Right atrium auricular region (tissue), 2 donors: ENCODE measurements at places on chromosomes 6 and 20. TPM values are rescaled to one million over a fixed set of nuclear protein-coding genes. Genes with fewer than 3 reads are reported as not detected.

The HAO1 gene
- not detected for total RNA-seq

The SMOC2 gene
- 31.7 TPM for total RNA-seq

The GLP1R gene
- total RNA-seq = 1.9 TPM

GRCh38 chr6:138601128-138601527 is 101.8 kb upstream of the NHSL1 start:
- no peak for DNase-seq

- no peak for DNase-seq
These were observed 645.8 kb upstream of the ARID1B start for GRCh38 chr6:156131221-156131903.

- no peak for DNase-seq
These were observed 1302.1 kb upstream of the GJE1 start for GRCh38 chr6:140830666-140831065.

GRCh38 chr6:170111141-170111664 is 179.7 kb downstream of the DLL1 start:
- DNase-seq = peak; percentile 28
